ENCODE measurements at places on chromosomes 6 and 20.
A peak's percentile ranks its signal among the peaks of the same experiment; 100 is the strongest.

DNA sequence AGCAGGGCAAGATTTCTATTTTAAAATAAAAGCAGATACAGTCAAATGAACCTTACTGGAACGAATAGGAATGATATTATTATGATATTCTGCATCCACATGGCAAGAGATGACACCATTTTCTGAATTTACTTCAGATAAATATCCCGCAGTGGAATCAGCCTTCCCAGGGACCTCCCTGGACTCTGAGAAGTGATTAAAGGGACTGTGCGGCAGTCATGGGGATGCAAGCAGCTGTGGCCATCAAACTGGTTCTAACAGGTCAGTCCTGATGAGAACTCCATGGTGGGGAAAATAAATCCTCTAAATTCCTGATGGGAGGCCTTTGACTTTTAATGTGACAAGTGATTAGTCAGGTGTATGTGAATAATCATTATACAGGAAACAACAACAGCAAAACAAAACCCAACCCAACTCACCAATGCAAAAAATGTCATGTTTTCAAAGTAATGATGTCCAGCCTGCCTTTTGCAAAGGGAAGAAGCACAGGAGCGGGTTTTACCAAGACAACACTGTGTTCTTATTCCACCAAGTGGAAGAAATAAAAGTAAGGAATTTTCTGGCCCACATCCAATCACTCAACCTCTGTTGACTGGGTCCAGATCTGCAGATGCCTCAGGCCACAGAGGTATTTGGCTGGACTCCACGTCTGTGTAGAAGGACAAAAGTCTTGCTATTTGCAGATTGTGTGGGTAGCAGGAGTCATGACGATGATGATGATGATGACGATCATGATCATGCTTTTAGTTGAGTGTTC is 61.9 kb upstream of the CITED2 start:
- DNase-seq = peak; percentile 55

DNA sequence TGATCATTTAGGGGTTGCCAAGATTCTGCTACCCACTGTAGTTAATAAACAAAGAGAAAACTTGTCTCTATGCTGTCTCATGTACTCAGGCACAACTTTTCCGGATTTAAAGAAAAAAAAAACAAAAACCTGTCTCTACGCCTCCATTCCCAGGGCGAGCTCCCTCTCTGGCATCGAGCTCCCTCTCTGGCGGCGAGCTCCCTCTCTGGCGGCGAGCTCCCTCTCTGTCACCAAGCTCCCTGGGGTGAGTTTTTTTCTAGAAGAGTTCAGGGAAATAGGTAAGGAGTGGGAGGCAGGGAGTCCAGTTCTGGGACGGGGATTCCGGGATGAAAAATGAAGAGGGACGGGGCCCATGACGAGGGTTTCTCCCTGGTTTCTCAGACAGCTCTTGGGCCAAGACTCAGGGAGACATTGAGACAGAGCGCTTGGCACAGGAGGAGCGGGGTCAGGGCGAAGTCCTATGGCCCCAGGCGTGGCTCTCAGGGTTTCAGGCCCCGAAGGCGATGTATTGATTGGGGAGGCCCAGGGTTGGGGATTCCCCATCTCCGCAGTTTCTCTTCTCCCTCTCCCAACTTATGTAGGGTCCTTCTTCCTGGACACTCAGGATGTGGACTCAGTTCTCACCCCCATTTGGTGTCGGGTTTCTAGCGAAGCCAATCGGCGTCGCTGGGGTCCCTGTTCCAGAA is 16.5 kb upstream of the HLA-A start:
- no peak for DNase-seq

GRCh38 chr6:8166156-8166555 is 63.8 kb upstream of the EEF1E1 start:
- no peak for DNase-seq

DNA sequence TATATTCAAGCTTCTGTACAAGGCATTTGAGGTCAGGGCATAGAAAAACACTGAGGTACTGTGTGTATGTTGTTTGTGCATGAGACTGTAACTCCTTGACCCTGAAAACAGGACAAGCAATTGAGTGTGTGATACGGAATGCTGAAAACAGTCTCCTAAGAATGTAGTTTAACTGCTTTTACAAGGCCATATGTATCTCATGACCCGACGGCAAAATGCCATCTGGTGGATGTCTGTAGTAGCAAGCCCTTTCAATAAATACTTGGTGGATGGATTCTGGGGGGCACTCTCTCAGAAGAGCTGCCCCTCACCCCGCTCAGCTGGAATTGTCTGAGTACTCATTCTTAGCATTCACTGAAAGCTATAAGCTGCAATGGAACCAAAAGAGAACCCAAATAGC is 69.3 kb upstream of the EYS start:
- no peak for DNase-seq

GRCh38 chr20:62773845-62774714 is 22.2 kb upstream of the MRGBP start:
- no peak for DNase-seq

DNA sequence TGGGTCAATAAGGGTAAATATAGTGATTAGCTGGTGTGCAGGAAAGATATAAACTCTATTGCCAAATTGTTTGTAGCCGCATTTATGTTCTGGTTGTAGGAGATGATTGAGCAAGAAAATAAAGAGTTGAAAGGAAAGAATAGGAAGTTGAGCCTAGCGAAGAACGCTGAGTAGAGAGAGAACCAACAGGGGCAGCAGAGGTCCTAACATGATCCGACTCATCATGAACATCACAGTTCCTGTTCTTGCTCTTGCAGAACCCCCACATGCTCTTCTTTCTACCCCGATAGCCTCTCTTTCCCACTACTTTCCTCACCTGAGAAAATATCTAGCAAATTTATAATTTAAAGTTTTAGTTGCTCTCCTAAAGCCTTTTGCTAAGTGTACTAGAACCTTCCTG is 9.9 kb upstream of the ID4 start:
- no peak for DNase-seq

- DNase-seq = no peak
These were observed 193.4 kb upstream of the SUPT3H start for GRCh38 chr6:45571159-45571558.

DNA sequence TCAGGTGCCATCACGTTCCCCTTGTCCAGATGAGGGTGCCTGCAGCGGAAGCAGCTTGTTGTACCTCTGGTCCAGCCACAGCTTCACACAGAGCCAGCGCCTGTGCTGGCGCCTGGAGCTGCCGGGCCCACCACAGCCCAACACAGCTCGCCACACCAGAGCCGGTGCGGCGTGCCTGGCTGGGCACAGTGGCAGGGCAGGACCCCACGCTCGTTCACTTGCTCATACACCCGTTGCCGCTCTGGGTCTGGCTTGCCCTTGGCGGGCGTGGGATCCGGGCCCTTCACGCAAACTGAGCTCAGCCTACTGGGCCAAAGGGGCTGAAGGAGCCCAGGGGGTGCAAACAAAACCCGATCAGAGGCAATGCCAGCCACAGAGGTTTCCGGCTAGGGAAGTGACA is 492.5 kb upstream of the MANEA start:
- no peak for DNase-seq

DNA sequence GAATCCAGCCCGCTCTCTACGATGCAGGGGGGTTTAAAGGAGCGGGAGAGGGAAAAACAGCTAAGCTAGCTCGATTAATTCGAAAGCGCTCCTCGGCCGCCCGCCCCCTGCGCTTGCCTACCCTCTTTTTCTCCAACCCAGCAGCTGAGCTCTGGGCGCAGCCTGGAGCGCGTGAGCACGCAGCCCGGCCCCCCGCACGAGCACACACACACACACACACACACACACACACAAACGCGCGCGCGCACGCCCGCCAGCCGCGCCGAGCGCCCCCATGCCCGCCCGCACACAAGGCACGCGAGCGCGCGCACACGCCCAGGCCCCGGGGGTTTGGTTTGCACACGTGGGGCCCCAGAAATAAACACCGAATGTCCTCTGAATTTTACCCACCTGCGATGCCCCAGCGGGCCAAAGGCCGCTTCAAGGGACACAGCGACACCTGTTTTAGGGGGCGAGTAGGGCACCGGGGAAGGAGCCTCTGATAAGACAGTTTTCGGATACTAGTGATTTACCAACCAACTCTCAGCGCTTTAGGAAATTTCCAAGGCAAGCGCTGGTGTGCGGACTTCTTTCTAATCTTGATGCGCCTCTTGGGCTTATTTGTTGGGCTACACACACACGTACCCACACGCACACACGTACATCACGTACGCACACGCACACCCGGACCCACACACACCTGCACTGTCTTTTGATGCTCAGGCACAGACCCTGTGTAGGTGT is 802 bp upstream of the NRN1 start:
- DNase-seq = no peak

- DNase-seq = no peak
These were observed 26.8 kb upstream of the TBX18 start for GRCh38 chr6:84791233-84791632.

DNA sequence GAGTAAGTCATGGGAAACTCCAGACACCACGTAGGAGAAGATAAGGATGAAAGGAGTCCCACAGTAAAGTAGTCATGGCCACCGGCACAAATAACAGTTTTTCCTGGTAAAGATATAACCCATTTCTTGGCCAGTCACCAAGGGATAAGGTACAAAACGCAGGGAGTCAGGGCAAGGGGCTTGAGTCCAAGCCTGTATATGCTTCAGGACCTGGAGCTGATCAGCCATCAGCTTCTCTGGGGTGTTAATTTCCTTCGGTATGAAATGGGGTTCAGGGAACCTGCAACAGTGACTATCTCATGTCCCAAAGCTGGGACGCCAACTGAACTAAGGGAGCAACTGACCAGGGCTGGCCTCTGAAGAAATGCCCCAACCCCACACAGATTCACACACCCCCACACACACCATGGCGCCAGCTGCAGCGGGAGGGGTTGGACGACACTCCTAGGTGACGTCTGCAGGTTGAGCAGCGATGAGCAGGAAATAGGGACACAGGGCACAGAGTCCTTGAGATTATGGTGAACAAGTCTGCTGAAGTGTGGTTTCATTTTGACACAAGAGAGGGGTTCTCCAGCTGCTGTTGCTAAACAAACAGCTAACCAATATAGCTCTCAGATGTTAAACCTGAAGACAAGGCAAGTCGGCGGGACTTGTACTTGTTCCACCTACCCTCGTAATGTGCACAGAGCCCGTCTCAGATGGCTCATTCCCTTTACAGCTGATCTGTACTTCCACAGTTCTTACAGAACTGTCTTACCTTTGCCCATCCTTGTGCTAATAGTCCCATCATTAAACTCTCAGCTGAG is 7.4 kb upstream of the ADTRP start:
- no peak for DNase-seq

DNA sequence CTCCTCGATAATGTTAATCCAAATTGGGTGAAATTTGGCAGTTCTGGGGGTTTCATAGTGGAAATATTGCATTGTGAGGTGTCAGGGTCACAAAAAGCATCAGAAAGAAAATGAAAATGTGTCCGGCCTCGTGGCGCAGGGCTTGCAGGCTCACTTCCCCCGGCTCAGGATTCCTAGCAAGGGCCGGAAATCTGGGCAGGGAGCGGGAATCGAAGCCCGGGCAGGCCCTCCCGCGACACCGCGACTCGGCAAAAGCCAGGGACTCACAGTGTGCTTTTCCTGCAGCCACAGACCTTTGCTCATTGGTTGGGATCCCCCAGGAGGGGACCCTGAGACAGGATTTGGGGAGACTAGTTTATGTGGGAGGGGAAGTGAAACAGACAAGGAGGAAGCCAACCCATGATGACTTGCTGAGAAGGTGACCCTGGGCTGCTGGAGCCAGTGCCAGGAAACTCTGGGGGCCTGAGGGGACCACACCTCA is 847 bp upstream of the CD93 start:
- no peak for DNase-seq

- no peak for DNase-seq
These were observed 152.7 kb downstream of the CD83 start for GRCh38 chr6:14270142-14270893.

DNA sequence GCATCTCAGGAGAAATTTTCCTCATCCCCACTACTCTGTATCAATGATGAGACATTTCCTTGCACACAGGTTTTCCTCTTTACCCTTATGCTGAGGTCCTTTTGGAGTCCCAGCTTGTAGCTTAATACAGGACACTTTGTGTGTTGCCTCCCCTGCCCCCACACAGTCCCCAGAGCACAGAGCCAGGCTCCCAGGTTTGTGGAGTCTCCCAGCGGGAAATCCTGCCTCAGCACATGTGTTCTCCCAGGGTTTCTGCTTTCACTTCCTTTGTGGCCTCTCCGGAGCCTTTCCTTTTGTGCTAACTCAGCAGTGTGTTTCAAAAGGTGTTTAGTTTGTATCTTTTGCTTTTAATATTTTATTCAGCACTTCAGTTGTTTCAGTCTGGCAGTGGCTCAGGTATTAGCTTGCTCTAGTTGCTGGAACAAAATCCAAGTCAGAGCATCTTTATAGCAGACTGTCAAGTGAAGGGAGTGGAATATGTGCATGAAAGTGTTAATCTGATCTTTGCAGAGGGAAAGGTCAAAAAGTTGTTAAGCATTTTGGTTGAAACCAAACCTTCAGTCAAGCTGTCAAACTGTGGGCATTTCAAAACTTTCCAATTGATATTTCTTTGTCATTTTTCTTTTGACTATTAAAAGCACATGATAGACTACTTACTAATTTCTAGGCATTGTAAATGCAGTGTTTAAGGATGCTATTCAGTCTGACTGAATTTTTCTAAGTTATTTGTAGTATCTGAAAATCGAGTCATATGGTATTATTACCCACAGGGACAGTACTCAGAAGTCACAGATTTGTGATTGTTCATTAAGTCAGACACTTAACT is 8.6 kb downstream of the SNX9 start:
- DNase-seq = no peak

GRCh38 chr6:45174045-45174444 is 154.1 kb upstream of the RUNX2 start:
- no peak for DNase-seq

- DNase-seq = no peak
These were observed 10.6 kb upstream of the TUBB2B start for GRCh38 chr6:3237761-3238662.

GRCh38 chr6:142728364-142728763 is 216.6 kb downstream of the HIVEP2 start:
- DNase-seq = no peak

- no peak for DNase-seq
These were observed 464.2 kb downstream of the QKI start for GRCh38 chr6:163878698-163879097.

GRCh38 chr6:109082188-109082577 is 12.5 kb downstream of the SESN1 start:
- DNase-seq = peak; percentile 41

DNA sequence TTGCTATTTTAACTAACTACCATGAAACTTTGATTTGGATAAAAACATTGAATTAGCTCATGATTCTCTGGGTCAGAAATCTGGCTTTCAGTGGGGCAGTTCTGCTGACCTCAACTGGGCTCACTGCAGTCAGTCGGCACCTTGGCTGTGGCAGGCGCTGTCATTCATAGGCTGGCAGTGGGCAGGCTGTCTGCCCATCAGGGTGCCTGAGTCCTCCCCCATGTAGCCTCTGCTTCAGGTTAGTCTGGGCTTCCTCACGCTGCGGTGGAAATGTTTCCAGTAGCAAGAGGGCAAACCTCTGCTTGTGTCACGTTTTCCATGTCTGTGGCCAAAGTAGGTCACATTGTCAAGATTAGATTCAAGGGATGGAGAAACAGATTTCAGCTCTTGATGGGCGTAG is 251.0 kb upstream of the TCF21 start:
- no peak for DNase-seq

GRCh38 chr6:54254886-54255285 is 53.4 kb upstream of the TINAG start:
- no peak for DNase-seq

All from HFFc6 (cell line).